ENCODE measurements at places on chromosomes 1 and 21. TPM values are rescaled to one million over a fixed set of nuclear protein-coding genes. Genes with fewer than 3 reads are reported as not detected.

FCRLA gene
- not detected for total RNA-seq

ST6GALNAC3 gene
- total RNA-seq, result 4.5 TPM

OR14I1 gene
- total RNA-seq, result not detected

CELA2A gene
- not detected for total RNA-seq

Measured in Right ventricle myocardium superior (tissue), 1 donor.